ENCODE measurements at places on chromosomes 12 and 14. TPM values are rescaled to one million over a fixed set of nuclear protein-coding genes. Genes with fewer than 3 reads are reported as not detected.

DNA sequence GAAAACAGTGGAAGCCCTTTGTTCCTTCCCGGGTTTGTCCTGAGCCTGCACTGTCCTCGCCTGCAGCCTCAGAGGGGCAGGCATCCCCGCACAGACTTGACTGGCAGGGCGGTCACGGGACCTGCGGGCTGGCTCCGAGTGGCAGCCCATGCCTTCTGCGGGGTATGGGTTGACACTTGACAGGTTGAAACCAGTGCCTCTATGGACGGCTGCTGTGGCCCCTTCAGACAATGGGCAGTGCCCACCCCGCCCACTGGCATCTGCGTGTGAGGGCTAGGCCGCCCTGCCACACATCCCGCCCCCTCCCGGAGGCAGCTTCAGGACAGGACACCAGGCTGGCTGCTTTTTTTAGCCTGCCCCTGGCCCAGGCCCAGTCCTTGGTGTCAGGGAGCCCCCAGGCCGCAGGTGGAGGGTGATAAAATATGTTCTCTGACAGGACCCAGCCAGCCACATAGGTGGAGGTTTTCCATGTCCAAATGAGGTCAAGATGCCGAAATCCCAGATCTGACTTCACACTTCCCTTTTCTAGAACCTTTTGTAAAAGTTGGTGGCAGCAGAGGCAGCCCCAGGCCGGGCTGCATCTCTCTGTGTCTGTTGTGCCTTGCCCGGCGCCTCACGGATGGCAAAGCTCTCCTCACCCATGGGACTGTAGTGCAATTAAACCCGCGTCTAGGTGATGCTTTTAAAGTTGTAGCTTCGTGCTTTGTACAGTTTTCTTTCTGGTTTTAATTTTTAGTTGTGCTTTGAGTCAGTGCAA lies 10.0 kb downstream of the ANKRD9 start:
- no peak for DNase-seq

- no peak for DNase-seq
These were observed 65.9 kb upstream of the C14orf180 start for GRCh38 chr14:104513641-104514046.

DNA sequence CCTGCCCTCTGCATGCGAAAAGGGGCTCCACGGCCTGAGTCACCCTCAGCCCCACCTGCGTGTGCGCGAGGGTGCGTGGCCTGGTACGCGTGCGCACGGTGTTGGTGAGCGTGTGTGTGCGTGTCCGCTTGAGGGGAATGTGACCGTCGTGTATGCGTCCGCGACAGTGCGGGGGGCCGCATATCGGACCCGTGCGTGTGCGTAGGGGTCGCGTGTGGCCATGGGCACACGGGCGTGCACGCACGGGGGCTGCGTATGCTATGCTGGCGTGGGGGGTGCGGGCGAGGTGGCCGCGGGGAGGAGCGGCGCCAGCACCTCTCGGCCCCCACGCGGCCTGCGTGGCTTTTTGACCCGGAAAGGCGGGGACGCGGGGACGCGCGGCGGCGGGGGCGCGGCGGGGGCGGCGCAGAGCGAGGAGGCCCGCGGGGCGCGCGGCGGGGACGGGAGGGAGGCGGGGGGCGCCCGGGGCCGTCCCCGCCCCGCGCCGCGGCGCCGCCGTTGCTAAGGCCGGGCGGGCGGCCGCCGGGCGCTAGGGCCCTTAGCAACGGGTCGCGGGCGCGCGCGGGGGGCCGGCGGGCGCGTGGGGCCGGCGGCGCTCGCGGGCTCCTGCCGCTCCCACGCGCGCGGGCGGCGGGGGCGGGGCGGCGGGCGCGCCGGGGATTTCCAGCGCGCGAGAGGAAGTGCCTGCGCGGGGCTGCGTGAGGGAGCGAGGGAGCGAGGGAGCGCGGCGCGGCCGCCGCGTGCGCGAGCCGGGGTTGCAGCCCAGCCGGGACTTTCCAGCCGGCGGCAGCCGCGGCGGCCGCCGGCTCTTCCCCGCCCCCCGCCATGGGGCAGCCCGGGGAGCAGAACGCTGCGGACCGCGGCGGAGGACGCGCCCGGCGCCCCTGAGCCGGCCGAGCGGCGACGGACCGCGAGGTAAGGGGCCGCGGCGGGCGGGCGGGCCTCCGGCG lies at the start of gene TRAF3:
TRAF3 (plus strand) TSS at position 689 of the 950 bp plus-strand sequence. CDS start 92,753 bp downstream, outside the sequence.
- DNase-seq = no peak

- no peak for DNase-seq
These were observed 1241.4 kb upstream of the TMEM132C start for GRCh38 chr12:127025545-127025944.

DNA sequence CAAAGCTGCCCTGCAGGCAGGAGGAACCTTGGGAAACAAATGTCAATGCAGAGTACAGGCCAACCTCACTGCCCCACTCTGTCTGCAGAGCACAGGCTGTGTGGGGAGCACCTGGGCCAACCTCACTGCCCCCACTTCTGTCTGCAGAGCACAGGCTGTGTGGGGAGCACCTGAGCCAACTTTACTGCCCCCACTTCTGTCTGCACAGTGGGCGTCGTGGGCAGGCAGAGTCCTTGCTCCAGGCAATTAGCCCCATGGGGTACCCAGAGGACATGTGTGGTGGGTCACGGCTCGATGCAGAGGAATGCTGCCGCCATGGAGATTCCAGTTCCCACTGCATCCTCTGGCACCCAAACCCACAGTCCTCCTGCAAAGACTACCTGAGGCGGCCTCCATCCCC lies 26.2 kb downstream of the BRF1 start:
- DNase-seq = no peak

DNA sequence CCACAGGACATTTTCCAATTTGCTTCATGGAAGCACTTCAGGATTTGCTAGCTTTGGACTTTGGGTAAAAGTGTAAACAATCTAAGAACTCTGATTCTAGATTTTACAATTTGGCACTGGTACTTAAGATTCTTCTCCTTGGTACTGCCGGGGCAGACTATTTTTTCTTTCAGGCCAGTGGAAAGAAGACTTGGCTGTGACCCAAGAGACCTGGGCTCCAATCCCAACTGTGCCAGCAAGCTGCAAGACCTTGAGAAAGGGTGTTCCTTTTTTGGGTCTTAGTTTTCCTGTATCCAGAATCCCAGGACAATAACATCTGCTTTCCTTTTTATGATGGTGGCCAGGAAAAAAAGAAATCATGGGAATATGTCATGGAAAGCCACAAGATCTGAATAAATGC lies 148.1 kb upstream of the CRY1 start:
- no peak for DNase-seq

DNA sequence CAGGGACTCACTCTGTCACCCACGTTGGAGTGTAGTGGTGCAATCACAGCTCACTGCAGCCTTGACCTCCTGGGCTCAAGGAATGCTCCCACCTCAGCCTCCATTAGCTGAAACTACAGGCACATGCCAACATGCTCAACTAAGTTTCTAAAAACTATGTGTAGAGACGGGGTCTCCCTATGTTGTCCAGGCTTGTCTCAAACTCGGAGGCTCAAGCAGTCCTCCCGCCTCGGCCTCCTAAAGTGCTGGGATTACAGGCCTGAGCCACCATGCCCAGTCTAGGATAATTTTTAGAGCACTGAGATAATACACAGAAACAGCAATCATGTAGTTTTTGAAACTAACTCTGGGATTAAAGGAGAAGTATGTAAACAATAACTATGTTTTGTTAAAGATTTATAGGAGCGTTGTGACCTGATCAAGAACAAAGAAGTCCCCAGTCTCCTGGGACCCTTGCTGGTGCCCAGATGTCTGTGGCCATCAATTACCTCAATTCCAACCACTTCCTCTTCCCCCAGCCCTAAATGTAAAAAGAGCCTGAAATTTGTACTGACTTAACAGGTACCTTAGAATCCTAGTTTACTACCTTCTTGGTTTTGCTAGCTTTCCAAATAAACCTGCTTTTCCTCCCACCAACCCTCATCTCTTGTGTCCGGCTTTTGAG lies 28.9 kb upstream of the EGLN3 start:
- DNase-seq = no peak

DNA sequence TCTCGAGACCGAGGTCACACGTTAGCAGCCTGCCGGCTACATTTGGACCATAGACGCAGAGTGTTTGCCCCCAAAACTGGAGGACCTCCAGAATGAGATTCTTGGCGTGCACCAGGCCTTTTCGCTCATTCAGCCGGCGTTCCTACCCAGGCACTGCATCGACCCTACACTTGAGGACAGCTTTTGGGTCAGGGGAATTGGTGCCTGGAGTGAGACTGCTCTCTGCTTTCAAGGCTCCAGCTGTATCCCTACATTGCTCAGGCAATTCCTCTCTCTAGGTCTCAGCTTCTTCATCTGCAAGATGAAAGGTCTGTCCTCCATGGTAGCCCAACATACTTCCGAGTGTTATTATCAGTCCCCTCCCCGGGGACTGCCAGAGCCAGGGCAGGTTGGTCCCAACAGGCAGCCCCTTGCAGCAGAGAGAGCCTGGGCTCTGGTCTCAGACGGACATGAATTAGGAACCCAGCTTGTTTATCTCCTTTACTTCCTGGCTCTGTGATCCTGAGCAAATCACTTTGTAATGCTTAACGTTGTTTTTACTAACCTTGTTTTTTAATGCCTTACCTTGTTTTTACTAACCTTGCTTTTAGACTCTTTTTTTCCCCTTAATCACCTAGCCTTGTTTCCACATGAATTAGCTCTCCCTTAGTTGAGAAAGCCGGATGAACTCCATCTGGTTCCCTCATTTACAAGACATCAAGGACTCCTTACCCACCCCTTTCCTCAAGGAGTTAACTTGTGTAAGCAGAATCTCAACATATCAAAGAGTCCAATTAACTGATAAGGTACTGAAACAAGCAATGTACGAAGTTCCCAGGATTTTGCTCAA lies 892 bp downstream of the TCHP start:
- DNase-seq = no peak

- no peak for DNase-seq
These were observed 323.3 kb upstream of the RTL1 start for GRCh38 chr14:101226603-101227425.

GRCh38 chr12:93521225-93522080 lies 51.0 kb upstream of the SOCS2 start:
- DNase-seq = no peak

GRCh38 chr12:25469368-25469767 lies 83.7 kb downstream of the LMNTD1 start:
- no peak for DNase-seq

GRCh38 chr12:109475993-109476806 lies 900 bp downstream of the KCTD10 start:
- DNase-seq = no peak

DNA sequence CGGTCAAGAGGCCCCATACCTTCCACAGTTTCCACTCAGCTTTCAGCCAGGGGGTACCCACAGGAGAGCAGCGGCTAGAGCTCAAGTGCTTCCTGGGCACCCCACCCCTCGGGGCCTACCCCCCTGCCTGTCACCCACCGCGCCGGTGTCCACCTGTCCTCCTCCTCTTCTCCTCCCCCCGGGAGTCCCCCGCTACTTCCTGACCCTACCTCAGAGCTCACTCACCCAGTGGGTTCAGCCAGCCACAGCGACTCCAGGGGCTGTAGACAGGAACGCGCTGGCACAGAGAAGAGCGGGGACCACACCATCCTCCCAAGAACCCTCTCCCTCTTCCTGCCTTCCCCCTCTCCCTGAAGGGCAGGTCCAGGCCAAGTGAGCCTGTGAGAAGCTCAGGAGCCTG lies 123.0 kb downstream of the ESRRB start:
- DNase-seq = no peak

DNA sequence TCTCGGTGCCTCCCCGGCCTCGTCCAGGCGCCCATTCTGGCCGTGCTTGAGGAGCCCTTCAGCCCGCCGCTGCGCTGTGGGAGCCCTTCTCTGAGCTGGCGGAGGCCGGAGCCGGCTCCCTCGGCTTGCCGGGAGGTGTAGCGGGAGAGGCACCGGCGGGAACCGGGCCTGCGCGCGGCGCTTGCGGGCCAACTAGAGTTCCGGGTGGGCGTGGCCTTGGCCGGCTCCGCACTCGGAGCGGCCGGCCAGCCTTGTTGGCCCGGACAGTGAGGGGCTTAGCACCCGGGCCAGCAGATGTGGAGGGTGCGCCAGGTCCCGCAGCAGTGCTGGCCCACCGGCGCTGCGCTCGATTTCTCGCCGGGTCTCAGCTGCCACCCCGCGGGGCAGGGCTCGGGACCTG lies 168.7 kb upstream of the RPL10L start:
- no peak for DNase-seq

GRCh38 chr14:43669355-43669754 lies 837.7 kb downstream of the FSCB start:
- no peak for DNase-seq

TUNAR gene
- polyA plus RNA-seq = not detected

ETFBKMT gene
- 2.0 TPM for polyA plus RNA-seq

ZNF740 gene
- 20.9 TPM for polyA plus RNA-seq

MMP14 gene
- 365 TPM for polyA plus RNA-seq

OTX2 gene
- polyA plus RNA-seq = not detected

NUP37 gene
- polyA plus RNA-seq = 62.5 TPM

ZDHHC22 gene
- not detected for polyA plus RNA-seq

LRIG3 gene
- polyA plus RNA-seq = 80.1 TPM

Data from AG04450 (cell line).